ENCODE measurements at places on chromosomes 7 and 10.
A peak's percentile ranks its signal among the peaks of the same experiment; 100 is the strongest.

DNA sequence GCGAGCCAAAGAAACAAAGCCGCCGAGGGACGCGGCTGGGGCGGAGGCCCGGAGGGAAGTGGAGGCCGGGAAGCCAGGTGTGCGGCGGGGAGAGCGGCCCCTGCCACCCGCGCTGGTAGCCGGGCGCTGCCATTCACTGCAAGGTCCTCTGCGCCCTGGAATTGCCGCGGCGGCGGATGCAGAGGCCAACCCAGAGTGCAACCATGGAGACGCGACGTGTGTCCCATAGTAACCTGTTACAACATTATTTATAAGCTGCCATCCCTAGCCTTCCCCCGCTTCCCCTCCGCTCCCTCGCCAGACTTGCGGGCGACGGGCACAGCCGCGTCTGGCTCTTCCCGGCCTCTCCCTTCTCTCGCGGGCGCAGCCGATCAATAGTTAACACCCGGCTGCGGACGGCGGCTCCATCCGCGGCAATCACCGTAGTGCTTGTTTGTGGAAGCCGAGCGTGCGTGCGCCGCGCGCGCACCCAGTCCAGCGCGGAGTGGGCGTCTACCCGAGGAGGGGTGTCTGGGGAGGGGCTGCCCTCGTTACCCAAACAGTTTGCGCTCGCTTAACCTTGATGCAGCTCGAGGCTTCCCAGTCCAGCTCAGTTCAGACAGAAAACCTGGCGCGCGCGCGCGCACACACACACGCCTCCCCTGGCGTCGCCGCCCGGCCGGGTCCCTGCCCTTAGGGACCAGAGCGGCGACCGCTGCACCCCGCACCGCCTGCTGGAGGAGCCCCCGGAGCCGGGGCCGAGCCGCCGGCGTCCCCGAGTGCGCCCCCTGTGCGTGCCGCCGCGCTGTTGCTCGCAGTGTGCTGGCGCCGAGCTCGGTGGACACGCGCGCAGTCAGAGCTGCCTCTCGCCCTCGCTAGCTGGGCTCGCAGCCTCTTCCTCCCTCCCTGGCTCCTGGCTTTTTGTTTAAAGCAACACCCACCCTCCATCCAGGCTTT, 165.4 kb upstream of the DPP6 start:
- DNase-seq = no peak

DNA sequence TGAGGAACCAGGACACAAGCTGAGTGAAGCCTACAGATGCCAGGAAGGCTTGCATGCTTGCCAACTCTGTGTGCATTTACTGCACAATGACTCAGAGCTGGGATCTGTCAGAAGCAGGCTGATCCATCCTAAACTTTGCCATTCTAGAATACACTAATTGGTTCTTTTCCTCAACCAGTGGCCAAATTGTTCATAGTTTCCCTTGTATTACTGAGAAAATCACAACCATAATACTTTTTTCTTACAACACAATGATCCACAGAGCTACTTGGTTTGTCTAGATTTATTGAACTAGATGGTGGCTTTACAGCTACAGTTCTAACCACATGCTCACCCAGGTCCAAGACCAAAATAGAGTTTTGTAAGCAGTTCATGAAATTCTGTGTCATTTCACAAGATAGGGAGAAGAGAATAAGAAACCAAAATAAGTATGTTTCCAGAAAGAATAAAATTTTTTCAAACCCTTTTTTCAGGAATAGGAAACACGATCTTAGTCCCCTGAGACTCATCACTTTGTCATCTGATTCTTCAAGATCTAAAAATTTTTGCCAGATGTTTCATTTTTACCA, 21.0 kb upstream of the LRRC17 start:
- no peak for DNase-seq

DNA sequence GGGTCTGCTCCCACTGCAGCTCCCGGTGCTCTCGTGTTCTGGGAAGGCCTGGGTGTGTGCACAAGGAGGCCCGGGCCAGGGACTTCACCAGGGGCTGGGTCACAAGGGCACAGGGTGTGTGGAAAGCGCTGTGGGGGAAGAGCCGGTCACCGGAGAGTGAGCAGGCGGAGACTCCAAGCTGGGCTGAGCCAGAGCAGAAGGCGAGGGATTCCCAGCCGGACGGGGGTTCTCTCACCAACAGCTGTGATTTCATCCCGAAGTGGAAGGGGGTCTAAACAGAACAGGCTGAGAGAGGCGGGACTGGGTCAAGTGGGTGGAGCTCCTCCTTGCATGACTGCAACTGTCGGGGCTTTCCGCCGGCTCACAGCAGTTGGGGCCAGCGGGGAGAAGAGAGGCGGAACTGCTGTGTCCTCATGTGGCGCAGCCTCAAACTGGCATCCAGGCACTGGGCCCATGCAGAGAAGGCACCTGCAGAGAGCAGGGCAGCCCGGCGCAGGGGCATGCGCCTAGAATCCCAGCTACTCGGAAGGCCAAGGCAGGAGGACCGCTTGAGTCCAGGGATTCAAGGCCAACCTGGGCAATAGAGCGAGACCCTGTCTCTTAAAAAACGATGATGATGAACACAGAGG, 7.6 kb upstream of the ORAI2 start:
- DNase-seq = peak; percentile 49

DNA sequence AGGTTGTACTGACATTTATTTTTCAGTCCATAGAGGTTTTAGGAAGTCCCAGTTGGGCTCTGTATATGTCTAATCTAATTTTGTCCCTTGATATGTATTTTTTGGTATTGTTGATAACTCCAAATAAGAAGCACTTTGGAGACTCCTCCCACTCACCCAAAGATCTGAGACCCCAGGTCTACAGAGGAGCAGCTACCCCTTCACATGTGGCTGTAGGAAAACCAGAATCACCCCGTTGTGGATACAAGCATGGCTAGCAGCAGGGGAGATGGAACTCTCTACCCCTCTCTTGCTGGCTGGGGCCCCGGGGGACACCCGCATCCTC, 9.4 kb downstream of the HHEX start:
- DNase-seq = no peak

DNA sequence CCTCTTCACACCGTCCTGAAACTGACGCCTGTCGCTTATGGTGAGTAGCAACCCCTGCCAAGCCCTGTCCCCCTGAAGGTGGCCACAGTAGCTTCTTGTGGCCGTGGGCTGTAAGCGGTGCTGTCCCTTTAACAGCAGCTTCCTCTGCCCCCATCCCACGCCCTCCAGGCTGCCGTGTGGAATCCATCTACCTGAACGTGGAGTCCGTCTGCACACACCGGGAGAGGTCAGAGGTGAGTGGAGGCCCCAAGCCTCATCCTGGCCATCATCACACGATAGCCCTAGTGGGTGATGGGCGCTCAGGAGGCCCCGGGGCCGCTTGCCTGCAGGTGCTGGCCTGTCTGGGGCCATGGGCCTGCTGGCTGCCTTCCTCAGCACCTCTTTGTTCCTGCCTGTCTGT, 21.2 kb downstream of the PFKFB3 start:
- DNase-seq = no peak

GRCh38 chr7:4177001-4177400, 505.1 kb upstream of the FOXK1 start:
- no peak for DNase-seq

GRCh38 chr7:79880312-79880711, 254.3 kb upstream of the GNAI1 start:
- no peak for DNase-seq

DNA sequence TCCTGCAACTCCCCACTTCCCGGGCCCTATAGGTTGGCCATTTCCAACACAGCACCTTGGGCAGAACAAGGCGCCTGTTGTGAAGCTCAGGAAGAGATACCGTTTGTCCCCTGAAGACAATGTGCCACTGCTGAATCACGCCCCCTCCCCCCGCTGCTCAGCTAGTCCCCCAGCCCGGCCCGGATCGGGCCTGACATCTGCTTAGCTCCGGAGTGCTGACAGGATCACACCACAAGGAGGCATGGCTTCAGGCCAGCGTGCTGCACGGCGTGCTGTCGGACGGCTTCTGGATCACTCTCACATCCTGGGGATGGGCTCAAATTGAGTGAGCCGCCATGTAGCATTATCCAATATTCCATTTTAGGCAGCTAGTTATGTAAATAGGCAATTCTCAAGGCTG, 62.1 kb upstream of the EFCAB10 start:
- DNase-seq = no peak

- no peak for DNase-seq
Observed at GRCh38 chr10:67221939-67222494, 296.2 kb downstream of the LRRTM3 start.

DNA sequence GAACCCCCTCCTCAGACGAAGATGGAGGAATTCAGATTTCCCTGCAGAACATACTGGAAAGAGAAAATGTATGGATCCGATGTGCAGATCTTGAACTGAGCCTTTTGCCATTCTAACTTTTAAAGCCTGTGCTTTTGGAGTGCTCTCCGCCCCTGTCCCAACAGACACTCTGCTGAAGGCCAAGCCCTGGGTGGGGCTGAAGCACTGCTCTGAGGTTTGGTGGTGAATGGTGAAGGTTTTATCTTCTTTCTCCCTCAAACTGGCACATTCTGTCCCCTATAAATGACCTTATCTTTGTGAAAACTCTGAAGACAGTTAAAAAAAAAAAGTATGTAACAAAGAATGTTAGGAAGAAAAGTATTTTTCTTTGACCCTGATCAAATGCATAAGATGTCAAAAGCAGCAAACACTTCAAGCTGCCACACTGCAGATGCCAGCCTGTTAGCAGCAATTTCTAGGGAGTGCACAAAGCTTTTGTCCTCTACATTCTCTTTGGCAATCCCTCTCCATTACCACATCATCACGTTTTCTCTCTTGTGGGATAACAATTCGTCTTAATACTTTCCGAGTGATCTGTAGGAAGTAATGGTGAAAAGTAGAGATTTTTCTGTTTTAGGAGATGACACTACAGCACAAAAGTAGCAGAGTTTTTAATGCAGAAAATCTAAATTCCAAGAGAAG, 137.3 kb upstream of the CCDC6 start:
- DNase-seq = no peak

DNA sequence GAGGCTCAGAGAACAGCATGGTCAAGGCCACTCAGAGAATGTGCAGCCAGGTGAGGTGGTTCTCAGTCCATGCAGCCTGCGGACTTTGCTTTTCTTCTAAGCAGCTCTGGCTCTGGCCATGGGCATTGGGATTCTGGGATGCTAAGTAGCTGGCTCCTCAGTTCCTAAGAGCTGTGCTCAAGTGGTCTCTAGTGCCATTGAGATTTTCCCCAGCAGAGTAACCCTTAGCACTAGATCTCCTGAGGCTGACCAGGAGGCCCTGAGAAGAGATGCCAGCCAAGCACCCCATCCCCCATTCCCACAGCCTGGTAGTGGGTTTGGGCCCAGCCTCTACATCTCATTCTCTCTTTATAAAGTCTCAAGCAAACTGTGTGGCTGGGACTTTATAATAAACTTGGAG, 77.1 kb downstream of the KCNMA1 start:
- no peak for DNase-seq

DNA sequence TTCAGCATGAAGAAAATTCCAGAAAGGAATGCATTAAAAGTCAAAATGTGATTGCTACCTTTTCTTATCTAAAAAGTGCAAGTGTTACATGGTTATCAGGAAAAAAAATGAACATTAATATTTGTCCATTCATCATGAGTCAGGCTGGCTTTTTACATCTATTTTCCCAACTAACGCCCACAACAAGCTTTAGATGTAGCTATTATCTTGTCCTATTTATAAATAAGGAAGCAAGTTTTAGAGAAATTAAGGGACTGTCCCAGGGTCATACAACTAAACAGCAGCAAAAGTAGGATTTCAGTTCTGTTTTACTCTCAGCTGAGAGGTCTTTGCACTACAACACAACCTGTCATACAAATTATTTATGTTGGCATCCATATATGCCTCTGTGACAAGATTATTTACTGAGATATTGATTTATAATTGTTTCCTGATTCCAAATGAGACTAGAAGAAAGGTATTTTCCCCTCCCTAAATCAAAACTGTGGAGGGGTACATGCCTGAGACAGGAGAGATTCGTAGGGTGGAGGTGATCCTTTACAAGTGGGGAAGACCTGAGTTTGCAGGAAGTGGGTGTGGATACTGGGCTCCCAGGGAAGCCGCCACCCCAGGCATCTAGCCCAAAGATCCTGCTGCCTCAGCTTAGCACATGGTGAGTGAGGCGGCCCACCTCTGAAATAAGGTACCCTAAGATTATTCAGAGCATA, 57.2 kb upstream of the ARID5B start:
- no peak for DNase-seq

GRCh38 chr10:86710987-86711512, 42.7 kb downstream of the LDB3 start:
- no peak for DNase-seq

DNA sequence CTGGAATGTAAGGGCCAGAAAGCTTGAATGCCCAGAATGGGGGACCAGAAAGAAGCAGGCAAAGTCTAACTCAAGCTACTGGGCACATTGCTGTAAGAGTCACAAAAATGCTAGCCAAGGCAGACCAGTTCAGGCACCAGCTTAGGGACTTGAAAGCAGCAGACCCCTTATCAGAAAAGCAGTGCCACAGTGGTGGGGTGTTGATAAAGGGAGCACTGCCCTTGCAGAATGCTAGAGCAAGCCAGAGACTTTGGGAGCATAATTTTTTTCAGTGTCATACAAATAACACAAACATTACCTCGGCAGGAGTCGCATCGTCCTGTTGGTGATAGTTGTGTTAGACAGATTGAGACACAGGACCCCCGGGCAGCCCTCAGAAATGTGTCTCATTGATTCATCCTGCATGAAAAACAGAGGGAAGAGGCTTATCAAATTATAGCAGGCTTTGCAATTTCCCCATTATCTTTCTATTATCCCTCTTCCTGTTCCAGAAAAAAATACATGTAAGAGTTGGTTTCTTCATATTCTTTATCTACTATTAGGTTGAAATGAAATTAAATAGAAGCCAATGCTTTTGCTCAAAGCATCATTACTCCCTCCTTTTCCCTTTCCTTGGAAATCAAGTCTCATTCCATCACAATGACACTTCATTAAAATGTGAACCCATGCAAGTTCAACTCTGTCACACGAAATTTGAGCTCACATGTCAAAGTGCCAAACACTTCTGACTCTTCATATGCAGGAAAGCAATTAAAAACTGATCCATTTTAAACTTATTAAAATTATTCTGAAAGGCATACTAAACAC, 13.4 kb downstream of the LRRC17 start:
- DNase-seq = no peak

DNA sequence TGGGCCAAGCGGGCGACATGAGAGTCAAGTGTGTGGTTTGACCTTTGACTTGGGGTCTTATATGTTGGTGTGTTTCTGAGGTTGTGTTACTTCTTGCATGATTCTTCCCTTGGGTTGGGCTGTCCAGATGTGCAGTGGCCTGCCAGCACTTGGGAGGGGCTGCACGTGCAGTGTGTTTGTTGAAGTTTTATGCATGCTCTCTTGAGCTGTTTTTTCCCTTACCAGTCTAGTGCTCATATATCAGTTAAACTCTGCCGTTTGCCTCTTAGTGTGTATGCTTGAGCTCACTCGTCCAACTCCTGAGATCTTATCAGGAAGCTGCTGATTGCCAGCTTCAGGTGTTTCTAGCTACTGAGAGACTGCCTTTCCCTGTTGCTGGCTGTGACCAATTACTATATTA, 23.1 kb downstream of the SP4 start:
- no peak for DNase-seq
